ENCODE measurements at places on chromosomes 11 and 22. TPM values are rescaled to one million over a fixed set of nuclear protein-coding genes. Genes with fewer than 3 reads are reported as not detected.

DNA sequence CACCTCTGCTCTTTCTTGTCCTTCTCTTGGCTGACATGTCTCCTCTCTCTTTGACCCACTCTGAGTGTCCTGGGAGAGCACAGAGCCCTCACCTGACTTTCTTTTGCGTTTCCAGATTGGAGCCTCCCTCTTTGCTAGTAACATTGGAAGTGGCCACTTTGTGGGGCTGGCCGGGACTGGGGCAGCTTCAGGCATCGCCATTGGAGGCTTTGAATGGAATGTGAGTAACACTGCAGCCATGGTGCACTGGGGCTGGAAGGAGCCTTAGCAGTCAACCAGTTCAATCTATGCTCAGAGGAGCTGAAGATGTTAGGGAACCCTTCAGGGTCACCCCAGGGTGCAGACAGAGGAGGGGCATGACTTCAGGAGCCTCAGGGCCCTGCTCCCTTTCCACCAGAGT, 23.8 kb downstream of the SLC5A1 start:
- no peak overlapping the region for H3K27ac ChIP-seq
- no peak overlapping the region for H3K4me3 ChIP-seq
- peaks cover 29% of the 10 kb centered on the region for H3K27me3 ChIP-seq
- H3K36me3 ChIP-seq: no peaks in the 10 kb centered on the region

DNA sequence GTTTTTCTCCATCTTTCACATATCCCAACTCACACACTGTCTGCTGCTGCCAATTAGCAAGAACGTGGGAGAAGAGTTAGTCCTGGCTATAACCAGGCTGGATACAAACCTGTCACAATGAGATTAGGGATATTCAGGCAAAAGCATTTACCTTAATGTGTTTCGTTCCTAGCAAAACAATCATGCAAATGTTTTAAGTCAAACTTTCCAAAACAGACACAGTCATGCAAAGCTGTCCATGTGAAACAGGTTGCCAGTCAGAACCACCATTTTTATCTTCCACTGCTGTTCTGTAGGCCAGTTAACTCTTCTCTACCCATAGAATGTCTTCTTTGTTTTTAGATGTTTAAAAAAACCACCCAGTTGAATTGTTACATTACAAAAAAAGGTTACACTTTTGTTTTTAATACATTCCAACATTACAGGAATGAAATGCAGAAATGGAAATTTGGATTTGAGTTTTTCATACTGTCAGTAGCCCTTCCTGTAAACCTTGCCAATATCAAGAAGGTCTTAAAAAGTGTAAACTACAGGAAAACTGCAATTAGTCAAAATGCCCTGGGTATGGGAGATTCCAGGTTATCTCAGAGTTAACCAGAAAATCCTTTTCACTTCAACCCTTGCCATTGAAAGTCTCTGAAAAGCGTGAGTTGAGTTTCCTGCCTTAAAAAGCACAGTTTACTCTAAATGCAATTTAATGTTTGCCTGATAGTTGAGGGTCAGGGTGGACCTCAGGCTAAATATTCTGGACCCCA, 34.2 kb upstream of the LDLRAD3 start:
- no peaks in the 10 kb centered on the region for H3K36me3 ChIP-seq
- H3K27ac ChIP-seq: no peak overlapping the region
- H3K4me3 ChIP-seq: no peak overlapping the region

The A4GALT gene
- 10.9 TPM for total RNA-seq

GRCh38 chr22:42342426-42343120, 72.1 kb upstream of the TCF20 start:
- no peak overlapping the region for H3K27ac ChIP-seq
- no peak overlapping the region for H3K4me3 ChIP-seq
- H3K36me3 ChIP-seq: no peaks in the 10 kb centered on the region
- no peaks in the 10 kb centered on the region for H3K4me1 ChIP-seq
- no peaks in the 10 kb centered on the region for H3K27me3 ChIP-seq
- DNase-seq: no peak

DNA sequence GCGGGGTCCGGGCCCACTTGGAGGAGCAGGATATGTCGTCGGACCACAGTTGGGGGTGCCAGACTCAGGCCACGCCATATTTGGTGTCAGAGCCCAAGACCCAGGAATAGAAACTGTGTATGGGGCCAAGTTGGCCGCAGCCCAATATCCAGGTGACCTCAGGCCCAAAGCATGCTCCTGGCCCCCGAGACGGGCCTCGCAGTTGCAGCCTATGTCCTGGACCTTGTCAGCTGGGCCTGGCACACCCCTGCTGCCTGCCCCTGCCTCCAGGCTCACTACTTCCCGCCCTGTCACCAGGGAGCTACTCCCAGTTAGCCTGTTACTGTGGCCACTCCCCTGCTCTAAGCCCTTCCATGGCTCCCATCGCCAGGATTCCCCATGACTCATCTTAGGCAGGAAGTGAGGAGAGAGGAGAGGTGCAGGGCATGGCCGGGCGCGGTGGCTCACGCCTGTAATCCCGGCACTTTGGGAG, 23.1 kb downstream of the A4GALT start:
- peaks cover 15% of the 10 kb centered on the region for H3K4me1 ChIP-seq
- DNase-seq: peak; percentile 77
- H3K4me3 ChIP-seq: no peak overlapping the region
- H3K36me3 ChIP-seq: no peaks in the 10 kb centered on the region
- H3K27ac ChIP-seq: no peak overlapping the region

DNA sequence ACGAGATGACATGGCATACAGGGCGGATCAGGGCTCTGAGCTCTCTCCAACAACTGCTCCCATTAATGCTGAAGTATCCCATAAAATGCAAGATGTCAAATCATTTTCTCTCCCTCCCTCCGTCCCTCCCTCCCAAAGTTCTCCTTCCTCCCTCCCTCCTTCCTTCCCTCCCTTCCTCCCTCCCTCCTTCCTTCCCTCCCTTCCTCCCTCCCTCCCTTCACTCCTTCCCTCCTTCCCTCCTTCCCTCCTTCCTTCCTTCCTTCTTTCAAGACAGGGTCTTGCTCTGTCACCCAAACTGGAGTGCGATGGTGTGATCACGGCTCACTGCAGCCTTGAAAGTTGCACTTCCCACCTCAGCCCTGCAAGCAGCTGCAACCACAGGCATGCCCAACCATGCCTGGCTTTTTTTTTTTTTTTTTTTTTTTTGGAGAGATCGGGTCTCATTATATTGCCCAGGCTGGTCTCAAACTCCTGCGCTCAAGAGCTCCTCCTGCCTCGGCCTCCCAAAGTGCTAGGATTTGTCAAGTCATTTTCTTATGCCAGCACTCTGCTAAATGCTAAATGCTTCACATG, 38.2 kb downstream of the TXN2 start:
- peaks cover 18% of the 10 kb centered on the region for H3K4me1 ChIP-seq
- no peak overlapping the region for H3K4me3 ChIP-seq
- no peak for DNase-seq
- H3K36me3 ChIP-seq: no peaks in the 10 kb centered on the region

- DNase-seq: peak; percentile 80
- H3K4me1 ChIP-seq: peaks cover 10% of the 10 kb centered on the region
- peak overlapping the region; percentile 58 for H3K4me3 ChIP-seq
- H3K27ac ChIP-seq: no peak overlapping the region
These were observed 4.7 kb downstream of the DDIAS start for GRCh38 chr11:82906236-82906635.

DNA sequence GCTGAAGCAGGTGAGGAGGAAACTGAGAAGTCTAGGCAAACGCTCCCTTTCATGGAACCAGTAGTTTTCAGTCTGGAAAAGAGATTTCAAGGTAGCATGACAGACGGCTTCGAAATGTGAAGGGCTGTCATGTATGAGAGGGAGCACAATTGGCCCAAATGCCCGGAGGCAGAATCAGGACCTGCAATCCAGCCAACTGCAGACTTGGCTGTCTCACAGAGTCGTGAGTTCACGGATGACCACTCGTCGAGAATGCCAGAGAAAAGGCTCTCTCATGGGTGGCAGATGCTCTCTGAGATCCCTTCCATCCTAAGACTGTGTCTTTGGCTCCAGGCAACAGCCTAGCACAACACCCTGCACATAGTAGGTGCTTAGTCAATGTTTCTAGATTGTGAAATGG, 134.8 kb downstream of the DSCAML1 start:
- no peak overlapping the region for H3K4me3 ChIP-seq
- no peak overlapping the region for H3K27ac ChIP-seq
- no peak for DNase-seq

The CARD18 gene
- total RNA-seq: not detected

DNA sequence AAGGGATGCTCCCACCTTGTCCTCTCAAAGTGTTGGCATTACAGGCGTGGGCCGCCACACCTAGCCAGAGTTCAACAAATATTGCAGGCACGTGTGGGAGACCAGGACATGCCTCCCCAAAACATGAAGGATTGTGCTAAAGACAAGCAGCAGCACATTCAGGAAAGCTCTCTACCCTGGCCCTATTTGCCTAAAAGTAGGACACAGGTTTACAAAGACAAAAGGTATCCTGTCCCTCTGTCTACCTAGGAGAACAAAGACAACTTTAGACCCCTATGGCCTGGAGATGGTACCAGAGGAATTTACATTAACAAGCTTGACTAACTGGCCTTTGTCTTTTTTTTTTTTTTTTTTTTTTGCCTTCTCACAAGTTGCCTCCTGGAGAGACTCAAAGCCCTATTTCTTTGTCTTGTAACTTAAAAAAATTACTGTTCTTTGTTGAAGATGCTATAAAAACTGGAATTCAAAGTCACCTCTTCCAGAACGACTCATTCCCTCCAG, 859 bp upstream of the ACCS start:
- no peak for DNase-seq
- no peaks in the 10 kb centered on the region for H3K36me3 ChIP-seq
- peak overlapping the region; percentile 96 for H3K4me3 ChIP-seq
- no peaks in the 10 kb centered on the region for H3K27me3 ChIP-seq
- H3K27ac ChIP-seq: peak overlapping the region; percentile 95

- peak overlapping the region; percentile 83 for H3K27ac ChIP-seq
- no peaks in the 10 kb centered on the region for H3K36me3 ChIP-seq
- DNase-seq: peak; percentile 87
- peak overlapping the region; percentile 46 for H3K4me3 ChIP-seq
These were observed 52.8 kb downstream of the MN1 start for GRCh38 chr22:27748751-27749191.

The SEZ6L gene
- total RNA-seq: under 0.01 TPM

The CENPM gene
- 5.7 TPM for total RNA-seq

DNA sequence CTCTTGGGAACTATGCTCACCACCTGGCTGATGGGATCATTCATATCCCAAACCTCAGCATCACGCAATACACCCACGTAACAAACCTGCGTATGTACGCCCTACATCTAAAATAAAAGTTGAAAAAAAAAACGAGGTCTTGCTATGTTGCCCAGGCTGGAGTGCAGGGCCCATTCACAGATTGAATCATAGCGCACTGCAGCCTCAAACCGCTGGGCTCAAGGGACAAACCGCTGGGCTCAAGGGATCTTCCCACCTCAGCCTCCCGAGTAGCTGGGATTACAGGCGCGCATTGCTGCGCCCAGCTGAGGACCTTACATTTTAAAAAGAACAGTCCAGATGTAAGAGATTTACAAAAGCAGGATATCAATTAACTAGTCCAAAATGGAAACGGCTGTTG, 41.9 kb upstream of the EMID1 start:
- no peak for DNase-seq
- H3K27me3 ChIP-seq: no peaks in the 10 kb centered on the region
- no peak overlapping the region for H3K4me3 ChIP-seq
- no peaks in the 10 kb centered on the region for H3K4me1 ChIP-seq
- H3K36me3 ChIP-seq: no peaks in the 10 kb centered on the region

The OR4D5 gene
- not detected for total RNA-seq

The SLC6A5 gene
- total RNA-seq: not detected

The SVIP gene
- 0.51 TPM for total RNA-seq

DNA sequence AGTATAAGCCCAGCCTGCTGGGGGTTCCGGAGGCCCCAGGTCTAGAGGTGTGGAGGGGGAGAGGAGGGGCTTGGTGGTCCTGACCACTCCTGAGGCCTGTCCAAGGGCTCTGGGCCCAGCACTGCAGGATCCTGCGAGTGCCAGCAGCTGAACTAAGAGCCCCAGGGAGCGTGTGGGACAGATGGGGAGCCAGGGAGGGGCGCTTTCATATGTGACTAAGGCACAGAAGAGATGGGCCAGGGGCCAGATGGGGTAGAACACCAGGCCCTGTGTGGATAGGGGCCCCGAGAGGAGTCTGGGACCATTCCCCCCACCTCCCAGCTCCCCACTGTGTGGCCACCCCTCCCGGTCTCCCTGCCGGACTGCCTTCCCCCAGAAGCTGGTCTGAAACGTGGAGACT, 18.4 kb downstream of the MAFF start:
- peaks cover 31% of the 10 kb centered on the region for H3K4me1 ChIP-seq
- peak overlapping the region; percentile 85 for H3K27ac ChIP-seq
- peaks cover 18% of the 10 kb centered on the region for H3K36me3 ChIP-seq
- no peaks in the 10 kb centered on the region for H3K27me3 ChIP-seq
- DNase-seq: peak; percentile 56

- no peak overlapping the region for H3K4me3 ChIP-seq
- H3K36me3 ChIP-seq: no peaks in the 10 kb centered on the region
- H3K27me3 ChIP-seq: no peaks in the 10 kb centered on the region
- H3K27ac ChIP-seq: no peak overlapping the region
- DNase-seq: no peak
These were observed 61.8 kb downstream of the SNX19 start for GRCh38 chr11:130854483-130854882.

The OR52I1 gene
- total RNA-seq: not detected

GRCh38 chr11:60995798-60996197, 24.3 kb downstream of the CD6 start:
- no peak overlapping the region for H3K4me3 ChIP-seq
- no peaks in the 10 kb centered on the region for H3K36me3 ChIP-seq
- no peak overlapping the region for H3K27ac ChIP-seq
- H3K27me3 ChIP-seq: peaks cover 41% of the 10 kb centered on the region
- no peaks in the 10 kb centered on the region for H3K4me1 ChIP-seq

DNA sequence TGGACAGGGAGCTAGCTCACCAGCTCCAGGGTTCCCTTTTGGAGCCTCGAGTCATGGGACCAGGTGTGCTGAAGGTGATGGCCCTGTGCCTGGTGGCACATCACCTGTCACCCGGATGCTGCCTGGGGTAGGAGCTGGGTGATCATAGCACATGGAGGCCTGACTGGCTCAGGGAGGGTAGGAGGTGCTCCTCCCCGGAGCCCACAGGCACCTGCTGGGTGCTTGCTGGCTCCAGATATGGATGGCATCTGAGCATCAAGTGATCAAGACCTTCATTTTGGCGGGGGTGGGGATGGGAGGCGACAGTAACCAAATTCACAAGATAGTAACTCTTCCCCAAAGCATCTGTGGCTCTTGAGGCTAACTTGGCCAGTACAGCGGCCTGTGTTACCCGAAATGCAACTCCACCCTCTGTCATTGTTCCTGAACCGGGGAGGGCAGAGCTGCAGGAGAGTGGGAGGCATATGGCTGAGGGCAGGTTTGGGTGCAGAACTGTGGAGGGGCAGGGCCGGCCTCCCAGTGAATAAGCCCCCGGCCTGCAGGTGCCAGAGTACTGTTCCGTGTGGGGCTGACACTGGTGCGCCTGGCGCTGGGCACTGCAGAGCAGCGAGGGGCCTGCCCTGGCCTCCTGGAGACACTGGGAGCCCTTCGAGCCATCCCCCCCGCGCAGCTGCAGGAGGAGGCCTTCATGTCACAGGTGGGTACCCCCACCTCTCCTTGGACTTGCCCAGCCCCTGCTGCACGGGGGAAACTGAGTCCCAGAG, 4.7 kb downstream of the TBC1D10C start:
- peaks cover 23% of the 10 kb centered on the region for H3K27me3 ChIP-seq
- no peaks in the 10 kb centered on the region for H3K4me1 ChIP-seq
- no peak for DNase-seq
- H3K27ac ChIP-seq: no peak overlapping the region
- H3K4me3 ChIP-seq: no peak overlapping the region
